Mucosa of gallbladder (tissue), 1 donor: ENCODE measurements at places on chromosomes 11 and 22.

DNA sequence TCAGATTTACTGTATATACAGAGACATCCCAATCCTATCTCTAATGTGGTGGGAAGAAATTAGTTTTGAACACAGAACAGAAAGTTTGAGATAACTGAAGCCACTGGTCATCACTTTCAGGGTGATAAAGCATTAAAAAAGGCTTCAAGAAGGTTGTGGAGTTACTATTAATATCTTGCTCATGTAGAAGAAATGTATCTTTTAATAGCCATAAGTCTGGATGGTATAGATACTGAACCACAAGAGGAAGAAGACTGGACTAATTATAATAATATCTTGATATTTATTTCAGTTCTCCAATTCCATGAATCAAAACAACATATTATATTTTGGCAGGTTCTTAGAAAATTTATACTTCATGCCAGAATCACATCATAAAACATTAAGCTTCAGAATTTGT is 137.1 kb downstream of the TMEM135 start:
- no peak for DNase-seq

DNA sequence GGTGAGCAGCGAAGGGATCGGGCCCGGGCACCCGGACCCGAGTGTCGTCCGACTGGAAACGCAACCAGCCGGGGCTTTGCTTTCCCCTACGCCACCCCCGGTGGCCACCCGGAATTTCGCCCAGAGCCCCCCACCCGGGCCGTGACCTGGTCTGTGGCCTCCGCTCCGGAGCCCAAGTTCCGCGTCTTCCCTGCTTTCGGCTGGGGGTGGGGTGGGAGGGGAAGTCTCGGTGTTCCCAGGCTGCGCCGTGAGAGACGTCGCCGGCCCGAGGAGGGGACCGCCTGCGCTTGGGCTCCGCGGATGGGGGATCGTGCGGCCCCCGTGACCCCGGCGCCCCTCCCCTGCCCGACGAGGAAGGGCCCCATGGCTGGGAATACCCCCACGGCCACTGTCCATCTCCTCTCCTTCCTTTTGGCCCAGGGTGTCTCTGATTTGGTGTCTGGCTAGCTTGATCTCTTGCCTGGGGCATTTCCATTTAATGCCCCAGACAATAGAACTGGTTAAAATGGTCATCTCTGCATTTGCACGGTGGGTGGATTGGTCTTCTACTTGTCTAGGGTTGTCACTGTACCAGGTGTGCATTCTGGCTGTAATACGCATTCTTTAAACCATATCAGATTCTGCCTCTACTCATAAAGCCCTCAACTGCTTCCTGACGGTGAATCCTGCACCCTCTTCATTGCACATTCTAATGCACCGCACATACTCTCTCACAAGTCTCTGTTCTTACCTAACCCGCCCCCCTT is 789 bp downstream of the SIK2 start:
- DNase-seq: peak; percentile 28

- DNase-seq: no peak
Measured at GRCh38 chr11:18352581-18352980, 30.2 kb downstream of the GTF2H1 start.

DNA sequence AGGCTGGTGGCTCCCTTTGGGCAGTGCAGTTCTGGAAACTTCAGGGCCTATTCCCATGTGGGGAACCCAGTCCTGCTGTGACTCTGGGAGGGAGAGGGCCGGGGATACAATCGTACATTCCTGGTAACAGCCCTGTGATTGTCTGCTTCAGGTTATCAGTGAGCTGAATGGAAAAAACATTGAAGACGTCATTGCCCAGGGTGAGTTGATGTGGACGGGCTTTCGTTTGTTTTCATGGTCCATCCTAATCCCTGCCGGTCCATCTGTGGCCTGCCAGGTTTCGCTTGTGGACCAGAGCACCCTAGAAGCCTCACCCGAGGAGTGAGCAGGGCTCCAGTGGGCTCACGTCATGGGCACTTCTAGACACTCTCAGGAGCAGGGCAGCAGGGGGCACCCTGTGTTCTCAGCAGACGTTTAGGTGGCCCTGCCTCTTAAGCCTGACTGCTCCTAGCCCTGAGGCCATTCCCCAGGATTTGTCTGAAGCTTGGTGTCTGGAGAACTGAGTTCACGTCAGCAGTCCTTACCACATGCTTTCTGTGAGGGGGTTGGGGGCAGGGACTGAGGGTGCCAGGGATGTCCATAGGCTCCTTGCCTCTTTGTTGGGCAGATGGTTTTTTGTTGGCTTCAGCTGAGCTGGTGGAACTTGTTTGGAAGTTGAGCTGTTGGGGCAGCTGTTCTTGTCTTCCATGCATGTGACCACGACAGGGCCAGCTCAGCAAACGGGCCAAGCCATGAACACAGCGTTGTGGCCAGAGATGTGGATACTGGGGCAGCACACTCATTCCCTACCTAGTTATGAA is 1.9 kb downstream of the RPLP2 start:
- DNase-seq: no peak

DNA sequence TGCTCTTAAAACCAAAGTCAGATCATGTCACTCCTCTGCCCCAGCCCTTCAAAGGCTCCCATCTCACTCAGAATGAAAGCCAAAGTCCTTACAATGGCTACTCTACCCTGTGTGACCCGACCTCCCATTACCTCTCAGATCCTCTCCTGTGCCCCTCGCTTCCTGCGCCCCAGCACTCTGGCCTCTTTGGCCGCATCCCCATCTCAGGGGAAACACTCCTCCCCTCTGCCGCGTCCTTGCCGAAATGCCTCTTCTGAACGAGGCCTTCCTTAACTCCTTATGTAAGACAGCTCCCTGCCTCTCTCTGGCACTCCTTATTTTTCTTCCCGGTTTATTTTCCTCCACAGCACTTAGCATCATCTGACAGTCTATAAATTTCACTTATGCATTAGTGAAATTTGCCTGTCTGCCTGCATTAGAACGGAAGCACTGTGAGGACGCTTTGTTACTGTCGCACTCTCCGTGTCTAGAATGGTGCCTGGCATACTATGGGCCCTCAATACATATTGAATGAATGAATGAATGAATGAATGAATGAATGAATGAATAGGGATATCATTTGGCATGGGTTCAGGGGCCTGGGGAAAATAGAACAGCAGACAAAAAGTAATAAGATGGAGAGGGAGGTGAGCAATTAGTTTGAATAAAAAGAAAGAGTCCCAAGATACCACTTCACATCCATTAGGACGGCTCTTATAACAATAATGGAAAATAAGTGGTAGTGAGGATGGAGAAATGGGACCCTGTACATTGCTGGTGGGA is 137.8 kb downstream of the CEP164 start:
- DNase-seq: no peak

DNA sequence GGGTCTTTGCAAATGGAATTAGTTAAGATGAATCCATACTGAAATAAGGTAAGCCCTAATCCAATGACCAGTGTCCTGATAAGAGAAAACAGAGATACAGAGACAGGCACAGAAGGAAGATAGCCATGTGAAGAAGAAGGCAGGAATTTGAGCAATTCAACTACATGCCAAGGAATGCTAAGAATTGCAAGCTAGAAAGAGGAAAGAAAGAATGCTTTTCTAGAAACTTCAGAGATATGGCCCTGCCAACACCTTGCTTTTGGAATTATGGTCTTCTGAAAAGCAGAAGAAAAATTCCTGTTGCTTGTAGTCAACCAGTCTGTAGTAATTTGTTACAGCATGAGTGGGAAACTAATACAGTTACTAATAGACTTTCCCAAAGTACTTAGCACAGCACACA is 111.3 kb downstream of the SLC17A6 start:
- DNase-seq: no peak

GRCh38 chr22:49227670-49228069 is 600.0 kb downstream of the BRD1 start:
- peak; percentile 7 for DNase-seq

DNA sequence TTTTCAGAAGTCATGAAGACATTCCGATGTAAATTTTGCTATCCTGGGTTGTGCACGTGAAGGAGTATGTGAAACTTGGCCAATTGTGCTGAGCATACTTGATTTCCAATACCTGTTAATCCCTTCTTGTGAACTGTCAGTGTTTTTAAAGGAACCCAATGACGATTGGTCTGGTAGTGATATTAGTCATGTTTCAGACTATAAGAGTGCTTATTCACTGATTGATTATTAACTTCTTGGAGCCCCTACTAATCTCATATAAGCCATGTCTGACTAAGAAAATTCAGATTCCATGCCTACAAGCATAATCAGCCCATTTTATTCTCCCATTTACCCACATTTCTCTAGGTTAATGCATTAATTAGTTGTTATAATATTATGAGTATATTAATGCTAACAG is 330.8 kb upstream of the MTNR1B start:
- no peak for DNase-seq

DNA sequence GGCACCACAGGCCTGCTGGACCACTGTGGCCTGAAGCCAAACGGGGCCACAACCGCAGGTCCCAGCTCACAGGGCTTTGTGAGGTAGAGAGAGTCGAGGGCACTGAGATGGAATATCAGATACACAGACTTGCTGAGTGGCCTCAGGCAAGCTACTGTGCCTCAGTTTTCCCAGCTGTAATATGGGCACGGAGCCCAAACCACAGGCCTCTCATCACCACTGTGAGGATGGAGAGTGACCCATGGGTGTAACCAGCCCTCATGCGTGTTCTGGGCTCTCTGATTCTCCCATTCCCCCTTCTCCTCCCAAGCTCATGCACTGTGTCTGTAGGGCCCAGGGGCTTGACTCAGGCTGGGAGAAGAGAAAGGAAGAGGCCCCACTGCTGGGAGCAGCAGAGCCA is 4.2 kb downstream of the UNC93B1 start:
- DNase-seq: no peak

DNA sequence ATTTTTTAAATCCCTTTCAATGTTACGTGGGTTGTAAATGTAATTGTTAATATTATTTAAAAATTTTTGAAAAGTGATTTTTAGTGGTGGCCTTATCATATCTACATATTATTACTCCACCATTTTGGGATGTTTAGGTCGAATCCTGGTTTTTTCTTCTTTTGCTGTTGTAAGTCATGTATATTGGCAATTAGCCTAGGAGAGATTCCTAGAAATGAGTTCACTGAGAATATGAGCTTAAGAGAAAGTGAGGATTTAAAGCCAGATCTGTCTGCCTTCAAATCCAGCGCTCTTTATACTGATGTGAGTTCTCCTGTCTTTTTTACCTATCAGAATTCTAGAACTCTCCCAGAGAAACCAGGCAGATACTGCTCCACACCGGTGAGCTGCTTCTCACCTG is 56.1 kb downstream of the PTPRJ start:
- no peak for DNase-seq

- no peak for DNase-seq
Measured at GRCh38 chr22:39522567-39523300, 2.4 kb downstream of the ATF4 start.

DNA sequence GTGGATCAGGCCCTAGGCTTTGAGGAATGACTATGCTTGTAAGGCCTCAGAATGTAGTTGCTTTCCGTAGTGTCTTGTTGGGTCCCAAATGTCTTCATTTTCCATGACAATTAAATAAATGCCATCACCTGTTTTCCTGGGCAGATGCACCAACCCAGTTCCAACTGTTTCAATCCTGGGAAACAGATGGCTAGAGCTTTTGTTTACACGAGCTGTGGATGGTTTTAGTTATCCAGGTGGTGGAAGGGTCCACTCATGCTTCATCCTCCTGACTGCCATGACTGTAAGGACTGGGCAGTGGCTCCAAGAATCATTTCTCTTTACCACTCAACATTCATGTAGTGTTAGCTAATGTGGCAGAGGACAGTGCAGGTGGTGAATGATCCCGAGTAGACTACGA is 8.6 kb downstream of the RCN1 start:
- no peak for DNase-seq

- peak; percentile 91 for DNase-seq
Measured at GRCh38 chr22:17830043-17830961, 56.0 kb upstream of the BID start.

GRCh38 chr11:6418557-6419008 is 311 bp downstream of the APBB1 start:
- DNase-seq: no peak

- DNase-seq: peak; percentile 82
Measured at GRCh38 chr11:75384438-75385080, 14.8 kb upstream of the RPS3 start.

DNA sequence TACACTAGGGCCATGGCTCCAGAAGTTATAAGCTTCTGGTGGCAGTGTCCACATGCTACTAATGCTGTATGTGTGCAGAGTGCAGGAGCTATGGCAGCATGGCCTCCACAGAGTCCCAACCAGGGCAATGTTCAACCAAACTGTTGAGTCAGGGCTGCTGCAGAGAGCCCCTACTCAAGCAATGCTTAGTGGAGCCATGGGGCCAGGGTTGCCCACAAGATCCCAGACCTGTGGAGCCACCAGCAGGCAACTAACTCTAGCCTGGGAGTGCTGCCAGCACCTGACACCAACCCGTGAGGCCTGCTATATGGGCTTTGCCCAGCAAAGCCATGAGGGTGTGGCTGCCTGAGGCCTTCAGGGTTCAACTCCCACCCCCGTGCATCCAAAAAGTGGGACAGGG is 655.2 kb downstream of the TBC1D22A start:
- DNase-seq: no peak

DNA sequence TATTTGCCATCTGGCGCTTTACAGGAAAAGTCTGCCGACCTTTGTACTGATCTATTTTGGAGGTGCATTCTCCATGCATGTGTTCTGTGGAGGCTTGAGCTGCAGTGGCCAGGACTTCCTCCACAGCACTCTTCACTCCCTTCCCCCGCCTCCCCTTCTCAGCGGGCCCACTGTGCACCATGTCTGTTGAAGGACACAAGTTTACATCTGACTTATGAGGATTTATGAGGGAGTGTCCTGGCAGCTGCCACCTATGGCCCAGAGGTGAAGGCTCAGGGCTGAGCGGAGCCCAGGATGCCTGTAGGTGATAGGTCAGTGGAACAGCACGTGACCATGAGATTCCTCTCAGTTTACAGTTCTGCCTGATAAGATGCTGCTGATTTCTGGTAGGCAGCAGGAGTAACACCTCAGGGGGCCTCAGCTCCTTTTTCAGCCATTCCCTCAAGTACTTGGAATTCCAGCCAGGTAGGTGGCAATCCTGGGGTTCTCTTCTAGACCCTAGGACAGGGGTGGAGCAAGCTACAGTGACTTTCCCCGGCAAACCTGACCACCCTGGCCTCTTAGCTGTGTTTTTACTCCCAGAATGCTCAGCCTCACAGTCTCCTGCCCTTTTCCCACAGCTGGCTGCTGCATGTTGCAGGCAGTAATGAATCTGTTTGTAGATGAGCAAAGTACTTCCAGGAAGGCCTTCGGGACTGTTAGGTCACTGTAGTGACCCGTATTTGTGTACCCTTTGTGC is 59.9 kb downstream of the PPFIBP2 start:
- DNase-seq: peak; percentile 39

DNA sequence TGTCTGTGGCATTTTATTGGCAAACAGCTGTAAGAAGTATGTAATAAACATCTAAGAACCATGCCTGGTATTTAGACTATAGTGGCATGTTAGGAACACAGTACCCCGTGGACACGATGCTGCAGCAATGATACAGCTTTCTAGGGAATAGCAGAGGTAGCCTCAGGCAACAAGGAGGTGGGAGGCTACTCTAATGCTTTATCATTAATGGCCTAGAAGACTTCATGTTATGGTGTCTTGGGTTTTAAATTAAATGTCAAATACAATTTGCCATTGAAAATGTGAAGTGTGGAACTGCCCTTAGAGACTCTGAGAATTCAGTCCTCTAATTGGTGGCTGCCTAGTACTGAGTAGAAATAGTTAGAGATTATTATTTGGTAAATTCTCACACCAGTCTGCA is 516.9 kb downstream of the CNTN5 start:
- no peak for DNase-seq
